Adrenal gland (tissue), 19 donors: ENCODE measurements at places on chromosomes 7 and 10. TPM values are rescaled to one million over a fixed set of nuclear protein-coding genes. Genes with fewer than 3 reads are reported as not detected.

MUC12 gene
- 3.0 TPM for polyA plus RNA-seq

ASB10 gene
- not detected for polyA plus RNA-seq

PVRIG gene
- polyA plus RNA-seq, result 0.34 TPM

MALRD1 gene
- 0.48 TPM for polyA plus RNA-seq

CAV1 gene
- polyA plus RNA-seq, result 4.0 TPM

TLL2 gene
- 0.10 TPM for polyA plus RNA-seq

CTBP2 gene
- polyA plus RNA-seq, result 53.4 TPM

NUTM2E gene
- polyA plus RNA-seq, result 0.30 TPM
